ENCODE measurements at places on chromosomes 1 and 21.

DNA sequence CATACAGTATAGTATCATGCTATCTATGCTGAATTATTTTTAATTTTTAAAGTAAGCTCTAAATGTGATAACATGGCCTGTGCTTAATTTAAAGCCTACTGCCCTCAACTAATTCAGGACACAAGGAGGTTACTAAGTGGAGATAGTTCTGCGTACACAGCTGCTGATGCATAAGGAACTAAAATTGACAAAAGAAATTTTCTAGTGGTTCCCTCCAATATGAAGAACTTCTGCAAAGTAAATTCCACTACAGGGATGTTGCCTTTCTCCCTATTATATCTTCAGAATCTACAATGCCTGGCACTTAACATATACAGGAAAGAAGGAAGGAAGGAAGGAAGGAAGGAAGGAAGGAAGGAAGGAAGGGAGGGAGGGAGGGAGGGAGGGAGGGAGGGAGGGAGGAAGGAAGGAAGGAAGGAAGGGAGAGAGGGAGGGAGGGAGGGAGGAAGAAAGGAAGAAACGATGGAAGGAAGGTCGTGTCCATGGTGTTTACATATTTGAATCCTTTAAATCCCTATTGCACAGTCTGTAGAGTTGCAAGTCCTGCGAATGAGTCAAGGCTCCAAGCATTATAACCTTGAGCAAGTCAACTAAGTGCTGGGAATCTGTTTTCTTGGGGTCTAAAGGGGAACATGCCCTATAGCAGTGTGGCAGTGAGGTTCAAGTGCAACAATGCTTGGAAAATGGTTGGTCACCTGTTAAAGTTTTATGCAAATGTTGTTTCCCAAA lies 171.2 kb downstream of the LMX1A start:
- DNase-seq, result no peak
- no peaks in the 10 kb centered on the region for H3K27me3 ChIP-seq
- H3K4me1 ChIP-seq, result no peaks in the 10 kb centered on the region

- no peaks in the 10 kb centered on the region for H3K36me3 ChIP-seq
- H3K4me1 ChIP-seq, result no peaks in the 10 kb centered on the region
- no peak overlapping the region for H3K27ac ChIP-seq
- DNase-seq, result no peak
Measured at GRCh38 chr1:58123051-58123450, 423.5 kb downstream of the OMA1 start.

- DNase-seq, result no peak
- no peak overlapping the region for H3K27ac ChIP-seq
- no peak overlapping the region for H3K4me3 ChIP-seq
- H3K4me1 ChIP-seq, result peaks cover 17% of the 10 kb centered on the region
- no peaks in the 10 kb centered on the region for H3K36me3 ChIP-seq
- H3K27me3 ChIP-seq, result peaks cover 51% of the 10 kb centered on the region
Measured at GRCh38 chr21:41760411-41760810, 6.4 kb downstream of the RIPK4 start.

GRCh38 chr1:191498318-191498717 lies 659.9 kb upstream of the RGS18 start:
- no peaks in the 10 kb centered on the region for H3K27me3 ChIP-seq
- no peak for DNase-seq
- H3K4me3 ChIP-seq, result no peak overlapping the region

- no peaks in the 10 kb centered on the region for H3K36me3 ChIP-seq
- H3K27me3 ChIP-seq, result no peaks in the 10 kb centered on the region
- H3K27ac ChIP-seq, result no peak overlapping the region
- H3K4me3 ChIP-seq, result no peak overlapping the region
- H3K4me1 ChIP-seq, result peaks cover 9% of the 10 kb centered on the region
- no peak for DNase-seq
Measured at GRCh38 chr1:95039360-95040031, 33.3 kb downstream of the ALG14 start.

DNA sequence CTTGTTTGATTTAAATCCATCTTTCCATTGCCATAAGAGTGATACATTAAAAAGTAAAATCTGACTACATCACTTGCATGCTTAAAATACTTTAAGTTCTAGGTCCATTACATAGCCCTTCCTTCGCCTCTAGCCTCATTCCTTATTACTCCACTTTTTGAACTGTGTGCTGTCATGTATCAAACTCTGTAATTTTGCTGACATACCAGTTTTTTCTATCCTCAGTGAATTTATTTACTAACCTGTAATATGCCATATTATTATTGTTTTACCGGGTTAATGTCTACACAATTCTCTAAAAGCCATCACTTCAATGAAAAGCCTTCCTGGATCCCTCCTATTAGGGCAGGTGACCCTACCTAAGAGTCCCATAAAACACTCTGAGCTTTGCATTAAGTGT lies 4.9 kb upstream of the SPRR2G start:
- no peaks in the 10 kb centered on the region for H3K4me1 ChIP-seq
- DNase-seq, result no peak
- no peaks in the 10 kb centered on the region for H3K27me3 ChIP-seq
- no peaks in the 10 kb centered on the region for H3K36me3 ChIP-seq

GRCh38 chr1:178273707-178274410 lies 180.0 kb downstream of the RASAL2 start:
- DNase-seq, result no peak
- H3K4me1 ChIP-seq, result no peaks in the 10 kb centered on the region
- H3K4me3 ChIP-seq, result no peak overlapping the region
- H3K36me3 ChIP-seq, result no peaks in the 10 kb centered on the region

- H3K4me3 ChIP-seq, result no peak overlapping the region
- H3K27ac ChIP-seq, result peak overlapping the region; percentile 79
- H3K27me3 ChIP-seq, result no peaks in the 10 kb centered on the region
Measured at GRCh38 chr1:162004441-162004950, 19.2 kb downstream of the OLFML2B start.

DNA sequence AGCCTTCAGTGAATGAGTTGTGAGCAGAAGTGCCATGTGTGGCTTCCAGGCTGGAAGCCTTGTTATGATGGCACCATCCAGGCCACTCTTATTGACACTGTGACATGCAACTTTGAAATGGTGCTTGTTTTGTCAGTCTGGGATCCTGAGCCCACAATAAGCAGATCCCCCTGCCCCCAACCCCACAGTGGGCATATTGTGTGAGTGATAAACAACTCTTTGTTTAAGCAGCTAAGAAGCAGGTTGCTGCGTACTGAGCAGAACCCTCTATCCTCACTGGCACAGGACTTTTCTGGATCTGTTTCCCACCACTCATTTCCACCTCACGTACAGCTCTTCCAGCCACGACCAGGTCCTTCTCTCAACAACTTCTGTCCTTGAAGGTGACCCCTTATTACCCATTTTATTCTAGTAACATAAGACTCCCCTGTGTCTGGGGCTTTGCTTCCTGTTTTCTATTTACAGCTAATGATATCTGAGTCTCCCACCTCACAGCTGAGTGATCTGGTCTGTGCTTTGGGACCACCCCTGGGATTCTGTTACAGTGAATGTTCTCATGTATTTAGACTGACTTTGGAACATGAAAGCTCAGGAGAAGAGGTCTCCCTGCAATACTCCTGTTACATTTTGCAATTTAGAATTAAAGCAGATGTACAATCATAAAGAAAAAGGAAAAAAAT lies 375.5 kb downstream of the PCP4 start:
- H3K36me3 ChIP-seq, result no peaks in the 10 kb centered on the region
- H3K4me3 ChIP-seq, result no peak overlapping the region
- no peaks in the 10 kb centered on the region for H3K4me1 ChIP-seq

GRCh38 chr1:55868026-55868425 lies 652.9 kb upstream of the USP24 start:
- H3K27ac ChIP-seq, result no peak overlapping the region
- peak; percentile 71 for DNase-seq
- no peaks in the 10 kb centered on the region for H3K36me3 ChIP-seq
- no peaks in the 10 kb centered on the region for H3K27me3 ChIP-seq

DNA sequence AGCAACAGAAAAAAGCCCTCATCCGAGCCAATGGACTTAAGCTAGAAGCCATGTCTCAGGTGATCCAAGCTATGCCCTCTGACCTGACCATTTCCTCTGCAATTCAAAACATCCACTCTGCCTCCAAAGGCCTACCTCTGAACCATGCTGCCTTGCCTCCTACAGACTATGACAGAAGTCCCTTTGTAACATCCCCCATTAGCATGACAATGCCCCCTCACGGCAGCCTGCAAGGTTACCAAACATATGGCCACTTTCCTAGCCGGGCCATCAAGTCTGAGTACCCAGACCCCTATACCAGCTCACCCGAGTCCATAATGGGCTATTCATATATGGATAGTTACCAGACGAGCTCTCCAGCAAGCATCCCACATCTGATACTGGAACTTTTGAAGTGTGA lies 20.7 kb downstream of the NR5A2 start:
- H3K27ac ChIP-seq, result no peak overlapping the region
- H3K4me3 ChIP-seq, result no peak overlapping the region
- peaks cover 20% of the 10 kb centered on the region for H3K27me3 ChIP-seq
- H3K4me1 ChIP-seq, result no peaks in the 10 kb centered on the region

- H3K27me3 ChIP-seq, result no peaks in the 10 kb centered on the region
- no peak overlapping the region for H3K4me3 ChIP-seq
- H3K27ac ChIP-seq, result no peak overlapping the region
- H3K4me1 ChIP-seq, result no peaks in the 10 kb centered on the region
Measured at GRCh38 chr1:83850834-83851233, 148.1 kb downstream of the TTLL7 start.

DNA sequence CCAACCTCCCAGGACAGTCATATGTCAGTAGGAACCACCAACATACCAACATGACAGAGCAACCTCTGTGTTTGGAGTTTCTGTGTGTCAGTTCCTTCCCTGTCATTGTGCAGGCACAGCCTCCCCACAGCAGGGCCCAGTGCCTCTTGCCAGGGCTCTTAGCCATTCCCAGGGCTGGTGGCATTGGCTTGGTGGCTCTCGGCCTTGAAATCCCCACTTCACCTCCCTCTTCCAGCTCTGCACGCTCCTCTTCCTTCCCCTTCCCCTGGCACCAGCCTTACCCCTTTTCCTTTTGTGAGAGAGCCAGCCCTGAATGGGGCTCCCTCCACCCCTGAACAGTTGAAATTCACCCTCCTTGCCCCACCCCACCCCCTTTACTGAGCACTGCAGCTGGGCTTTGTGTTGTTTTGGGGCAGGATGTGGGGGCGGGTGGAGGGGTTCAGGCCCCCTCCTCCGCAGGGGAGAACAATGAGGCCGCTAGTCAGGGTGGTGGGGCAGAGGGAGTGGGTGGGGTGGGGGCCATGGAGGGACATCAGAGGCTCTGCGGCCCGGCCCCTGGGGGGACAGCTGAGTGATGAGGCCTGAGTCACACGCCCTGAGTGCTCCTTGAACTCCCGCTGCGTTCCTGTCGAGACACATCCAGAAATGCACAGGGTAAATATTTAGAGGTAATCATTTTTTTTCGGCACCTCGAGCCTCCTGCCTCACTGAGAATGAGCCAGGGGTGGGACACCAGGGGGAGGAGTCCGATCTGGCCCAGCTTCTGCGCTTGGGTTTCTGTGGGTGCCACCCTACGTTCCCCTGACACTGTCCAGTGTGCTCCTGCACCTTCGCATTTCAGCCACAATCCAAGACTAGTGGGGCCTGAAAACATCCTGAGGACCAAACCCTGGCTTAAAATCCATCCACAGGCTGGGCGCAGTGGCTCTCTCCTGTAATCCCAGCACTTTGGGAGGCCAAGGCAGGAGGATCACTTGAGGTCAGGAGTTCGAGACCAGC lies 28.6 kb downstream of the LGR6 start:
- peaks cover 42% of the 10 kb centered on the region for H3K27me3 ChIP-seq
- no peak overlapping the region for H3K4me3 ChIP-seq
- no peaks in the 10 kb centered on the region for H3K36me3 ChIP-seq
- DNase-seq, result no peak
- H3K27ac ChIP-seq, result no peak overlapping the region
- peaks cover 3% of the 10 kb centered on the region for H3K4me1 ChIP-seq

DNA sequence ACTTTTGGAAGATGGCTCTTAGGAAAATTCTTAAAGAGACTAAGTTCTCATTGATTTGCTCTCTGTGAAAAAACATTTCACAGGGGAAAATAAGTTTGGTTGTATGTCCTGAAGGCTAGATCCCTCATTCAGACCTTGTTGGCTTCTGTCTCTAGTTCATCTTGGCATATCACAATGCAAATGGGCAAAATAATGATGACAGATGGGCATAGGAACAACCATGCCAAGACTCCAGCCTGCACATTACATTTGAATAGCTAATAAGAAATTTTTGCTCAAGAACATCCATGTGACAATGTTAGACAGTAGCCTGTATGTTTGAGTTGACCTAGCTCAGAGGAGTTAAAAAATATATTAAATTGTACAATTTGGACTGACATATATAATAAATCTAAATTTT lies 292.9 kb downstream of the PLA2G4A start:
- no peak for DNase-seq
- H3K36me3 ChIP-seq, result no peaks in the 10 kb centered on the region
- H3K27me3 ChIP-seq, result no peaks in the 10 kb centered on the region

DNA sequence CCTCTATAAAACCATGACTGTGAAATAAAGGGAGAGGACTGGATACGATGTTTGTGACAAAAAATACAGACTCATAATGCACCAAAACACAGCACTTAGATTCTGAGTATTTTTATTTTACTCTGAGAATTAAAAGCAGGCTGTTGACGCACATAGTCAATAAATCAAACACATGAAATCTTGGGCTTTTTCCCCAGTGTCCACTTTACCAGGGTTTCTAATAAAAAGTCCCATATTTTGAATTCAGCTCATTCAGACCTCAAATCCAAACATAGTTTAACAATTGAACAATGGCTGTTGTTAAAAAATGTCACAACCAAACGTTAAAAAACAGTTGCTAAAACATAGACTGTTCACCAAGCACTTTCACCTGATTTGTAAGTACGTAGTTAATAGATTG lies 553.4 kb downstream of the LTN1 start:
- no peaks in the 10 kb centered on the region for H3K4me1 ChIP-seq
- H3K27ac ChIP-seq, result peak overlapping the region; percentile 39
- H3K27me3 ChIP-seq, result no peaks in the 10 kb centered on the region
- H3K36me3 ChIP-seq, result no peaks in the 10 kb centered on the region
- DNase-seq, result peak; percentile 69
- H3K4me3 ChIP-seq, result no peak overlapping the region

DNA sequence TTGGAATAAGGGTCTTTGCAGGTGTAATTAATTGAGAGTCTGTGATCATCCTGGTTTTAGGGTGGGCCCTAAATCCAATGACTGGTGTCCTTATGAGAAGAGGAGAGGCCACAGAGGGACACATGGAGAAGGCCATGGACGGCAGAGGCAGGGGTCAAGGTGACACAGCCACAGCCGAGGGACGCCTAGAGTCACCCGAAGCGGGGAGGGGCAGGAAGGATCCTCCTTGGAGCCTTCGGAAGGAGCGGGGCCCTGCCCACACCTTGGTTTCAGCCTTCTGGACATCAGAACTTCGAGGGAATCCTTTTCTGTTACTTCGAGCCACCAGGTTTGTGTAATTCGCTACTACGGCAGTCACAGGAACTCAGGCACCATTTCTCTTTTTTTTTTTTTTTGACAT lies 31.1 kb downstream of the RRP1 start:
- H3K4me3 ChIP-seq, result no peak overlapping the region
- H3K27ac ChIP-seq, result no peak overlapping the region
- peaks cover 3% of the 10 kb centered on the region for H3K27me3 ChIP-seq
- no peak for DNase-seq

- no peak for DNase-seq
- H3K4me3 ChIP-seq, result no peak overlapping the region
- no peaks in the 10 kb centered on the region for H3K4me1 ChIP-seq
- H3K27me3 ChIP-seq, result no peaks in the 10 kb centered on the region
- no peaks in the 10 kb centered on the region for H3K36me3 ChIP-seq
- no peak overlapping the region for H3K27ac ChIP-seq
Measured at GRCh38 chr21:25375675-25376074, 231.6 kb downstream of the MRPL39 start.

Data from muscle of leg (tissue), 16 donors.